ENCODE measurements at places on chromosomes 5 and 9.
A peak's percentile ranks its signal among the peaks of the same experiment; 100 is the strongest.

DNA sequence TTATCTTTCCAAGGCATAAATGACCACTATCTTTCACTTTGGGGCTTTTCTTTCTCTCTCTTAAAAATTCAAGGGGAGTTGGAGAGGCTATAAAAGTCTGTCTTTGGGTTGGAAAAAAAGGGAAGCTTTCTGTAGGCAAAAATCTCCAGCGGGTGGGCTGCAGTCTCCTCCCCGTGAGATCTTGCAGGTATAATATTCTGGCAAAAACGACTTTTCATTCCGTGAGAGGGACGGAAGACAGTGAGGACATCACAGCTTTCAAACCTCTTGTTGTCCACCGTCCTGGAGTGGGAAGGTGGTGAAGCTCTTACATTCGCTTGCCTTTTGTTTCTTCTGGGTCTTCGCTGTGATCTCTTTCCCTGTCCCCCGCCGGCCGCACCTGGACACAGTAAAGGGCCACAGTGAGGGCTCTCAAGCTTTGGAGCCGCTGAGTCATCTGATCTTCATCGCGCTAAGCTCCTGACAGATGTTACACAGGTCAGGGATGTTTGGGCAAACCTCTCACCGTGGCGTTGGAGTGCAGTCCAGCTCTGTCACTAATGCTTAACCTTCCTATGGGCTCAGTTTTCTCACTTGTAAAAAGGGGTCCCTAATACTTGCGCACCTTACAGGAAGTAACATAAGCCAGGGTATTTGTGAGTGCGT is 61.9 kb upstream of the MEGF10 start:
- DNase-seq: no peak

DNA sequence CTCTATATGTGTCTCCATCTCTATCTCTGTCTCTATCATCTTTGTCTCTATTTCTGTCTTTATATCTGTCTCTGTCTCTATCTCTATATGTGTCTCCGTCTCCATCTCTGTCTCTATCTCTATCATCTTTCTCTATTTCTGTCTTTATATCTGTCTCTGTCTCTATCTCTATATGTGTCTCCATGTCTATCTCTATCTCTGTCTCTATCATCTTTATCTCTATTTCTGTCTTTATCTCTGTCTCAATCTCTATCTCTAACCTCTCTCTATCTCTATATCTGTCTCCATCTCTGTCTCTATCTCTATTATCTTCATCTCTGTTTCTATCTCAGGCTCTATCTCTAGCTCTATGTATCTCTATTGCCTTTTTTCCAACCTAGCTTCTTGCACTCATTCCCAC is 37.0 kb downstream of the IRX4 start:
- DNase-seq: no peak

DNA sequence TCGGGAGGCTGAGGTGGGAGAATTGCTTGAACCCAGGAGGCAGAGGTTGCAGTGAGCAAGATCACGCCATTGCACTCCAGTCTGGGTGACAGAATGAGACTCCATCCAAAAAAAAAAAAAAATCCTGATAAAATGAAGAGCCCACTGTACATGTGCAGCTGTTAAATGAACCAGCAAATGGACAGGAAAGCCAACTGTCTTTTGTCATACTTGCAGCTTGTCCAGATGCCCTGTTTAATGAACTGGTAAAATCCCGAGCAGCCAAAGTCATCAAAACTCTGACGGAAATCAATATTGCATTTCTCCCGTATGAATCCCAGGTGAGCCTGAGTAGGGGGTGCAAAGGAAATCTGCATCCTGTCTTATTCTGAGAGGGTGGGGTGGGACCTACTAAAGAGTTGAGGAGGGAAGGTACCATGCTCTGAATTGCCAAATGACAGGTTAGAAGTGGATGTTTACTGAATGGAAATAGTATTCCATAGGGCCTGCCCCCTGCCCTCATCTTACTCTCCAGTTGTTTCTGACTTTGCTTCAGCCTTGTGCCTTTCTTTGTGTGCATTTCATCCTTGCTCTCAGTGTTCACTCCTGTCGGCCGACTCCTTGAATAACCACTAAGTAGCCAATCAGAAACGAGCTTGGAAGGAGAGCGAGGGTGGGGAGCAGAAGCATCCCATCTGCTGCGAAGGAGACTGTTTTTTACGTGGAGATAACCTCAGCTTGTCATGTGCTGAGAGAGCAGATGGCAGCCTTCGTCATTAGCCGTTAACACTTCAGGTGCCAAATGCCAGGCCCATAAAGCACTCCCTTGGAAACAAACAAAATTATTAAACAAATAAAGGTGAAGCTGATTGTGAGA is 45.7 kb upstream of the CFAP157 start:
- no peak for DNase-seq

GRCh38 chr5:62287237-62287636 is 18.8 kb upstream of the KIF2A start:
- DNase-seq: no peak

GRCh38 chr9:114855488-114855887 is 49.6 kb upstream of the TNFSF15 start:
- DNase-seq: no peak

GRCh38 chr5:133750356-133750755 is 138.0 kb upstream of the FSTL4 start:
- DNase-seq: no peak

DNA sequence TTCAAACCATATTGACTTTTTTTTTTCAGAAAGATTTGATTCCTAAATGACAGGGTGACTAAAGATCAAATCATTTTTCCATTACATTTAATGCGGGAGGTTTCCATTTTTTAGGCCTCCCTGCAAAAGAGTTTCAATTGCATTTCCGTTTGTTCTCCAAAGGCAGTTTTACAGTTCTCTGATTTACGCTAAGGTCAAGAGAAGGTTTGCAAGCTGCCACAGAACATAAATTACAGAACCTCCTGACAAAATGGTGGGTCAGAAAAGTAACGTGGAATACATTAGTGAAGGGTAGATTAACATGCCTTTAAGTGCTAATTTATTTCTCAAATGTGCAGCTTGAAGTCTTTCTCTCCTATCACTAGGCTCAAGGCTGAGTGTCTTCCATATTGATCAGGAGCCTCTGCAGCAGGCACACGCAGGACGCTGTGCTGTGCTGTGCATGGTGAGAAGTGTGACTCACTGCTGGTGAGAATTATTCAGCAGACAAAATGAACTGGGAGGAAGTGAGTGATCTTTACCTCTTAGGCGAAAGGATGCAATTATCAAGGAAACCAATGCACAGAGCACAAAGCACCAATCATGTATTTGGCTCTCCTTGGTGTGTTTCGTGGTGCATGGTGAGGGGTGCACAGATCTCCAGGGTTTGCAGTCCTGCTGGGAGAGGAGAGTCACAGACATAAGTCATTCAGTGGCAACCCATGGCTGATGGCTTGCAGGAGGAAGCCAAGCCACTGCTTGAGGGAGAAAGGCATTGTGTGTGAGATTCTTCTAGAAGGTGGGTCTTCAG is 136.3 kb downstream of the TENT4A start:
- no peak for DNase-seq

GRCh38 chr9:74824654-74825053 is 63.1 kb downstream of the TRPM6 start:
- DNase-seq: no peak

GRCh38 chr9:98774746-98775145 is 21.6 kb downstream of the ANKS6 start:
- no peak for DNase-seq

DNA sequence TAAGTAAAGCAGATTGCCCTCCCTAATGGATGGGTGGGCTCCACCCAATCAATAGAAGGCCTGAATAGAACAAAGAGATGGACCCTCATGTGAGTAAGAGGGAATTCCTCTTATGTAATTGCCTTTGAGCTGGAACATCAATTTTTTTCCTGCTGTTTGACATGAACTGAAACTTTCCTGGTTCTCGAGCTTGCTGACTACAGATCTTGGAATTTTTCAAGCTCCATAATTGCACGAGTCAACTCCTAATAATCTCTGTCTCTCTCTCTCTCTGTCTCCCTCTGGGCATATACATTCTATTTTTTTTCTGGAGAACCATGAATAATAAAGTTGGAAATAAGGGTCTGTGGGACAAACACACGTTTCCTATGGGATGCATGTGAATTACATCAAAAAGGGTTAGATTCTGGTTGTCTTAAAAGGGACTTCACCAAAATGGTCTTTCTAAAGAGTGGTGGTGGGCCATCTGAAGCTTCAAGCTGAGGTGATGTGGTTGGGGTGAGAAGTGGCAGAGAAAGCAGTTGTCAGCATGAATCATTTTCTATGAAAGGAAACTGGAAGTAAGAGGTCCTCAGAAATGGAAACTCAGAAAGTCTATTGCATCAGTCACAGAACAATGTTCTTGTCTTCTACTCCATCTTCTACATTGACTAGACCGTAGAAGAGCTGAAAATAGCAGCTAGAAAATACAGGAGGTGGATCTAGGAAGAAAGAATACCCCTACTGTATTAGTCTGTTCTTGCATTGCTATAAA is 47.0 kb upstream of the HOMER1 start:
- DNase-seq: no peak

- no peak for DNase-seq
Measured at GRCh38 chr5:169933616-169934015, 46.7 kb downstream of the INSYN2B start.

- DNase-seq: no peak
Measured at GRCh38 chr5:58255386-58255785, 204.5 kb downstream of the PLK2 start.

DNA sequence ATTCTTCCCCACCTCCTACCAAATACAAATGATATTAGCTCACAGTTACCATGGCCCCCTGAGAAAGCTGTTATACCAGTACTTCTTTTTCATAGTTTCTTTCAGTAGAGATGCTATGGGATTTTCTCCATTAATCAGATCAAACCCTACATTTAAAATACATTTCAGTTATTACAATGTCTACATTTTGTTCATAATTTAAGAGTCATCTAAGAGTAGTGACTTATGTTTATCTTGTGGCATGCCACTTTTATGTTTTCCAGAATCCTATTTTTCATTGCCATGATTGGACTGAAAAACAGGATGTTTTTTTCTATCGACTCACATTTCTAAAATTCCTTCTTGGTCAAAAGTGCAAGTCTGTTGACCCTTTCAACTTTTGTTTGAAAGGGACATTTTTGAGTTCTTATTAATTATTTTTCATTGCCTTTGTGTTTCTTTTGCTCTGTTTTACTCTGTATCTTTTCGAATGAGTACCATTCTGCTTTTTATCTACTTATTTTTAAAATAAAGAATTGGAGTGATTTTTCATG is 77.4 kb upstream of the ANXA1 start:
- no peak for DNase-seq

DNA sequence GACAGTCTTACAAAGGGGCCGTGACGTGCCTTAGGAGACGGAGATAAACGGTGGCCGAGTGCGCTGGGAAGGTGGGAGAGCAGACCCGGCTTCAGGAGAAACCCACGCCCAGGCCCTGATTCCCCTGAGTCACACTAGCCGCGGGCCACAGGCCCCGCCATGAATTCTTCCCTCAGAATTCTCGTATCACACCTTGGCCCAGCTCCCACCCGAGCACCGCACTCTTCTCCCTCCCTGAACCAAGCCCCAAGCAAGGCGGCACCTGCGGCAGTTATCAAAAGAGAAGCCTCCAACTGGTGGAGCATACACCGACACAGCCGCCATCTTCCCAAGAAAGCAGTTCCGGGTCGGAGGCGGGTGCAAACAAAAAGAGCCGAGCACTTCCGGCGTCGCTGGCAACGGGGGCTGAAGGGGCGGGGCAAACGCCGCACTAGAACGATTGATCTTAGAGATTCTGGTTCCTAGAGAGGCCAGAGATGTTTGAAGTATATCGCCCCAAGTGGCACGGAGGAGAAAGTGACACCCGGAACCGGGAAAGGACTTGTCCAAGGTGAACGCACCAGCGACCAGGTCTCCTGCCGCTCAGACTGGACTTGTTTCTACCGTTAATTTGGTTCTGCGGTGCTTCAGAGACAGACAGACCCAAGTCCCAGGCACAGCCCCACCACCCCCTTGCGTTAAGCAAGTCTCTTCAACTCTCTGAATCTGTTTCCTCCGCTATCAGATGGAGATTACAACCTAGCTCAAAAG is at the start of gene PSMB7:
PSMB7 (minus strand) TSS at position 341 of the 750 bp plus-strand sequence; CDS start at position 324, 17 bp downstream.
- peak; percentile 92 for DNase-seq

GRCh38 chr9:106619211-106619610 is 243.8 kb upstream of the ZNF462 start:
- no peak for DNase-seq

GRCh38 chr5:122517091-122517490 is 205.1 kb downstream of the SNCAIP start:
- no peak for DNase-seq

- no peak for DNase-seq
Measured at GRCh38 chr5:132953710-132954109, 9.7 kb downstream of the AFF4 start.

DNA sequence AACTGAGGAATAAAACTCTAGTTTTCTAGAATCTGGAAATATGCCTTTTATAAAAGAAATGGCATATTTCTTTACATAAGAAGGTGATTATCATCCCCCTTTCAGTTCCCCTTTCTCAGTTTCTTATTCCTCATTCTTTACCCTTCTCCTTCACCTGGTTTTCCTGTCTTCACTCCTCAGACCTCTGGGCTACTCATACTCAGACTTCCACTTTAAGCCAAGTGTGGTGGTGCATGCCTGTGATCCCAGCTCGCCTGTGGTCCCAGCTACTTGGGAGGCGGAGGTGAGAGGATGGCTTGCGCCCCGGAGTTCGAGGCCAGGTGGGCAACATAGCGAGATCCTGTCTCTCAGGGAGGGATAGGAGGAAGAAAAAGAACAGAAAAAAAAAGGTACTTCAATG is 57.2 kb downstream of the RANBP6 start:
- DNase-seq: no peak

DNA sequence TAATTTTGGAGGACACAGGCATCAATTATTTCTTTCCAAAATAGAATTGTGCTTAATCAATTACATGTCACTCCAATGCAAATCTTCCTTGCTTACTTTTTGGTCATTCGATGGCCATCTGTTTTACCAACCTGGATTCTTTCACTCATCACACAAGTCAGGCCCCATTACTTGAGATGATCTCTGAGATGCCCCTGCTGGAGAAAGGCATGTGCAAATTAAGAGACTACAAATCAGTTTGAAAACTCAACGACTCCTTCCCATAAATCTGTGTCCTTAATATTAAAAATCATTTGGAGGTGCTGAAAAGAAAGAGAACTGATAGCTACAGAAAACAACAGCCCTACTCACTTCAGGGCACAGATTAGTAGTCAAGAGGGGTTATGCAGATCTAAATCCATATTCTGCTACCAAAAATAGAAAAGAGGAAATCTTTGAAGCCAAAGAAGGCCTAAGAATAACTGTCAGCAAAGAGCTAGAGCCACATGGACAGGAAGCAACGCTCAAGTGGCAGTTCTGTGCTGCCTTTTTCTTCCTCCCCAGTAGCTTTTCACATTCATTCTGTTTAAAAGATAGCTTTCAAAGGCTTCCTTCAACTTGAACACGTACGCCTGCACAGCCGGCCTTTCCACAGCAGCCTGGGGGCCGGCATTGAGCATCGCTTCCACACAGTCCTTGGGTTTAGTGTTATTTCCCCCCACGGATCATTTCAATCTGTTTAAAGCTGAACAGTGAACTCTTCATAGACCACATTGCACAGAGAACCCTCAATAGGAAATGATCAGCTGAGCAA is 79.3 kb upstream of the MAP3K1 start:
- no peak for DNase-seq

- DNase-seq: no peak
Measured at GRCh38 chr9:35861161-35861897, 8.9 kb downstream of the OR13J1 start.

- DNase-seq: no peak
Measured at GRCh38 chr9:89771205-89771604, 166.4 kb downstream of the GADD45G start.
